ENCODE measurements at places on chromosomes 11 and 22.

GRCh38 chr22:25076336-25076735 lies 123.3 kb upstream of the CRYBB3 start:
- DNase-seq: no peak

DNA sequence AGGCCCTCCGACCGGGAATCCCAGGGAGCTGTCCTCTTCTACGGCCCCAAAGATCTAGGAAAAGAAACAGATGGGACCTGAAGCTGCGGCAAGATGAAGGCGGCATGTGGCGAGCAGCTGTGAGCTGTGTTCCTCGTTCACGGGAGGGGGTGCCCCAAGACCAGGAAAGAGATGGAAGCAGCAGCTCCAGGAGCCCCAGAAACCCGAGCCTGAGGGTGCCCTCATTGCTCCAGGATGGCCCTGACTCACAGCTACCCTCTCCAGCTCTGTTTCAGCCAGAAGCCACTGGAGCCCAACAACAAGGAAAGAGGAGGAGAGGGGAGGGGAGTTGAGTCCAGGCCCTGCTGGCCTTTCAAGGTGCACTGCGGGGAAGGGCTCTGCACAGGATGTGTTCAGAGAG lies 23.7 kb upstream of the NAP1L4 start:
- DNase-seq: no peak

DNA sequence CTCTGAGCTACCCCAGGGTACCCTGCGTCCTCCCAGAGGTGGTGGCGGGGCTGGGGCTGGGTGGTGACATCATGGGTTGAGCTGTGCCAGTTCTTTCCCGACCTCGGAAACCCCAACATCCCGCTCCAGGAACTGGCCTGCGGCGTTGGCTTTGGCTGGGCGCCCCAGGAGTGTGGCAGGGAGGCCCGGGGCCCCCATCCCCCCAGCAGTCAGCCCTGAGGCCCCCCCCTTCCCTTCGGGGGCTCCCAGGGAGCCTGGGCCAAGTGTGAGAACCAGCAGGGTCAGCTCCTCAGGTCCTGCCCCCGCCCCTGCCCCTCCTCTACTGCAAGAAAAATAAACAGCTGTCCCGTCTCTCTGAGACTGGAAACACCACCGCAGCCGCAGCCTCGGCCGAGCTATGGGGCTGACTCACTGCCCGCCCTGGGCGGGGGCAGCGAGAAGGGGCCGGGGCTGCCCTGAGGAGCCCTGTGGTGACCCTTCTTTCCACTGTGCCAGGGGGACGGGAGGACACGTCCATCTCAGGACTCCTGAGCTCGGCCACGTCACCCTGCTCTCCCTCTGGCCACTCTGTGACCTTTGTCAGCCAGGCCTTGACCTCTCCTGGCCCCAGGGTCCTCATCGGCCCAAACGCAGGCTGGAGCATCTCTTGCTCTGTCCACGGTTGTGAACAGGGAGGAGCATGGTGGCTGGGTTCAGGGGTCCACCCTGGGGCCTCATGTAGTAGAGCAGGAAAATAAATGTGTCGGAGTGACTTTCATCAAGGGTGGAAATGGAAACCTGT lies 73.4 kb downstream of the WNT7B start:
- DNase-seq: peak; percentile 80

DNA sequence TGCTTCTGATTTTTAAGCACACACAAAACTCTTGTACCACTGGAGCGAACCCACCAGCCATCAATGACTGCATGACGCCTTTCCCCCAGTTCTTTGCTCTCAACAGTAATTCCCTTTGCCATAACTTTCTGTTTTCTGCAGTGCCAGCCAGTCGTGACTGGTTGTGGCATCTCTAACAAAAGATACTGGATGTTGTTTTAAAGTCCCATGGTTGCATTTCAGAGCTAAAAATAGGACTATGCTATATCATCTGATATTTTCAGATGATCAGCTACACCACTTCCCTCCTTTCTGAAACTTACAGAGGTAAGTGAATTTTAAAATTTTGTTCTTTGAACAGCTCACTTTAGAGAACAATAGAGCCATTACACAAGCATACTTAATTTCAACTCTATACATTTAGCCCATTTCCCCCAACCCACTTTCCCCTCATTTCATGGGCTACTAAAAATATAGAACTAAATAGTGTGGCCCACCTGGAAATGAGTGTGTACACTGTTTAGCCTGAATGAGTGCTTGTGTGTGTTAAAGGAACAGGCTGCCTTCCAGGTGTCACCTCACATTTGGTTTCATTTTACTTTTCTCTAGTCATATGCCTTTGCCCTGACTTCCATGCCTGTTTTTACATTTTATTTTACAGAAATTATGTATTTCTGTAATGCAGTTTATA lies 136.9 kb upstream of the ZC3H12C start:
- DNase-seq: no peak

GRCh38 chr11:60918251-60918938 lies 4.4 kb downstream of the TMEM109 start:
- no peak for DNase-seq

- DNase-seq: peak; percentile 86
Measured at GRCh38 chr22:28798810-28799605, 1.4 kb downstream of the XBP1 start.

DNA sequence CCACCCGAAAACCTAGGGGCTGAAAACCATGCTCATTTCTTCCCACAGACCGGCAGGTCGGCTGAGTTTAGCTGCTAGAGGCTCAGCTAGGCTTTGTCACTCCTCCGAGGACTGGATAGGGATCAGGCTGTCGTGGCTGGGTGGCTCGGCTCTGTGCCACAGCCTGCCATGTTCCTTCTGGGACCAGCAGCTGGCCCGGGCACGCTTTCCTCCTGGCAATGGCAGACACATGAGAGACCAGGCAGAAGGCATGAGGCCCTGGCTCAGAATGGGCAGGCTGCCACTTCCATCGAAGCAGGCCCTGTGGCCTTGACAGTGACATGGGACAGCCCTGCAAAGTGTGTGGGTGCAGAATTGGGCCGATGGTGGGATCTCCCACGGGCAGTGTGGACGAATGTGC lies 20.9 kb downstream of the PARVG start:
- no peak for DNase-seq

DNA sequence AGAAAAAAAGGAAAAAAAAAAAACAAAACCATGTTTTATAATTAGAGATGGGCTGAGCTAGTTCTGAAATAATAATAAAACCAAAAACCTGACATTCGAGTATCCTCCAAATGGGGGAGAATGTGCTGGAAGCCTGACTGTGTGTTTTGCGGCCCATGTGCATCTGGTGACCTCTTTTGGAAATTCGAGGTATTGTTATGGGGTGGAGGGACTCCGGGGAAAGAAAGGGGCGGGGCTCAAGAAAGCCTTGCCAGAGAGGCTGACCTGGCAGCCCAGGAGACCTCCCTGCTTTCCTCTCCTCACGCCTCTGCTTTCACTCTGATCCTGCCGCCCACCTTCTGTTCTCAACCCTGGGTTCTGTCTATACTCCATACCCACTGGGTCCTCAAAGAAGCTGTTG lies 72.9 kb downstream of the CTTN start:
- DNase-seq: no peak

GRCh38 chr22:32103658-32104315 lies 55.3 kb downstream of the C22orf42 start:
- DNase-seq: no peak

- DNase-seq: no peak
Measured at GRCh38 chr11:72595292-72595684, 78.9 kb downstream of the PDE2A start.

DNA sequence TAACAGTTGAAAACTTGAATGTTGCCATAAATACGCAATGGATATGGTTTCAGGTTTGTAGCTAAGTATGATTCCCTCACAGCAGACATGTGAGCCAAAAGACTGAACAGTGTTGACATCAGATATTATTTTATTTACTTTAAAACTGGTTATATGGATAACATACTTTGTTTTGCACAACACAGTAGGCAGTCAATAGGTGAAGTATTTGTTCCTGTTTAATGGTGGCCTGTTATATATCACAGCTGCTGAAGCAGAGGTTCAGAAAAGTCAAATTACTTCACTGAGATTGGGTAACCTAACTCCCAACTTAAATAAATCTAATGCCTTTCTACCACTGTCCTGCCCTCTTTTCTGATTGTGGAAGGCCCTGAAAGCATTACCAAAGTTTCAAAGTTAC lies 44.6 kb downstream of the YAP1 start:
- DNase-seq: no peak

All from GM03348 (cell line).